ENCODE measurements at places on chromosomes 3 and 15.

GRCh38 chr3:123218990-123219389 lies 17.2 kb downstream of the SEC22A start:
- no peak for DNase-seq

DNA sequence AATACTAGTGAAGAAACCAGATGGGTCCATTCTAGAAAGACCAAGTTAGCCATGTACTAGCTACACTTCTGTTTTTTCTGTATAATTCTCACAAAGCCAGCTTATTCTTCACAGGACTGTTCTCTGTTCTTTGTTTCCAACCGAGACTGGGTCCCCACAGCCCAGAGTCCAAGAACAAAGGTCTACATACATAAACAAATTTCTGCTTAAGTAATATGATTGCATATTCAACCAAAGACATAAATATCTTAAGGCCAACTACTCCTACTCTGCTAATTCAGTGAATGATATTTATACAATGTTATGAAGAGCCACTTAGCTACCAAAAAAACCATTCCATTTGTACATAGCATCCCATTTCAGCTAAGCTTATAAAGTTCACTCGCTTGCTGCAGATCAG lies 299.8 kb upstream of the CCDC54 start:
- DNase-seq = no peak

GRCh38 chr3:94009608-94010007 lies 18.8 kb downstream of the STX19 start:
- DNase-seq = no peak

DNA sequence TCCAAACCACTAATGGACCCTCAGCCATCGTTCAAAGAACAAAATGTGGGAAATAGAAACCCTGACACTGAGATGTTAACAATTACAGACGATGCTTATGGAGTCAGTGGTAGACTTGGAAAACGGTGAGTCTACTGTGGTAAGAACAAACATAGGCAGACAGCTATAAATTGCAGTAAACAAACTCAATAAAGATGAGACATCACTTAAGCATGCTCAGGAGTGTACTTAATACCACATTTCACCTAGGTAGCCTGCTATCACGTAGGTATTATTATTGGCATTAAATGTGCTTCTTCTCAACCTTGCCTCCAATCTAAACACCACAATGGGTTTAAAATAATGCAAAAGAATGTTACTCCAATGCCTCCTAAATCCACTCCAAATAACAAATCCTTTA lies 2.5 kb downstream of the OSBPL10 start:
- DNase-seq = no peak

DNA sequence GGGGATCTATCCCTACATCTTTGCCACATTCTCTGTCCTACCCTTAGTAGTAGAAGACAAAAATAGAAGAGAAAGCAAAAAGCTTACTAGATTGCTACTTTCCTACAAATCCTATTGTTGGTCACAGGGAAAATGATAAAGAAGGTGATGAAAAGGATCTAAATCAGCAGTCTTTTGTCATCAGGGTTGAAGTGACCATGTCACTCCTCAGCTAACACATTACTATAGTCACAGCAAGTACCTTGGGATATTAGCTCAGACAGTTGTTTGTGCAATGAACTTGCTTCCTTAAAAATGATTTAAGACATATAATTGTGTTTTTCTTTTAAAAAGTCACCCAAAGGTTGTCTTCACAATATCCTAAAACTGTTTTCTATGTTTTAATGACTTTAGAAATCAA lies 6.3 kb downstream of the ST3GAL6 start:
- no peak for DNase-seq

DNA sequence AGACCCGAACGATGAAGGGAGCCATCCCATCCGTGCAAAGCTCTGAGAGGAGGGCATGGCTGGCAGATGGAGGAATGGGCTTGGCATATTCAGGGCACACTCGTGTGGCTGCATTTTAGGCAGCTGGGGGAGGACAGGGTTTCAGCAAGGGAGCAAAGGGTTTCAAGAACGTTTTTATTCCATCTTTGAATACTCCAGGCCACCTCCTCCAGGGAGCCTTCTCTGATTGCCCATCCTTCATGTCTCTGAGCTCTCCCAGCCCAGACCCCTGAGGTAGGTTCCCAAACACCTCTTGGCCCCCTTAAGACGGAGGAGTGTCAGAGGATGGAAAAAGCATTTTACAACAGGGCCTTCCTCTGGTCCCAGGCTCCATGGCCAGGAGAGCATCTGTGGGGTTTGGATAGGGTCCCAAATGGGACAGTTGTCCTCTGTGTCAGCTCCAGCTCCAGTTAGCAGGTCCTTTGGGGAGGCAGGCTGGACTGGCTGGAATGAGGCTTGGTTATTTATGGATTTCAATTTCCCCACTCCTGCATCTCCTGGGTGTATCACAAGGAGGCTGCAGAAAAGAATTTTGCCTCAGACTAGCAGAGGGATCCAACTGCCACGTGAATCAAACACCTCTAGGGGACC lies 17.7 kb upstream of the SLC6A1 start:
- DNase-seq = no peak

- DNase-seq = no peak
Measured at GRCh38 chr15:99434506-99435112, 131.2 kb upstream of the MEF2A start.

- no peak for DNase-seq
Measured at GRCh38 chr3:16178628-16178988, 4.1 kb downstream of the GALNT15 start.

DNA sequence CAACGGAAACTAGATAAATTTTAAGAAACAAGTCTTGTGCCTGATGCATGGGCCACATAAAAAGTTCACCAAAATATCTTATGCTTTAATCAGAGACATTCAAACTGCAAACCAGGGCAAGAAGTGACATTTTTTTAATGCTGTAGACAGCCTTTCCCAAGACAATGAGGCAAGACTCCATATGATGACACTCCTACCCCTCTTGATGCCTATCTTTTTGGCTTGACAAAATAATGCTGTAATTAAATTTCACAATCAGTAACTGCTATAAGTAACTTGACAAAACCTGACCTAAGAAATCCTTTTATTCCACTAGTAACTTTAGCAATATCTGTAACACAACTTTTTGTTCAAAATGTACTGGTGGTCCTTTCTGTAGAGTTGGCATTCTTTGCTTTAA lies 48.7 kb downstream of the ECT2 start:
- DNase-seq = no peak

- DNase-seq = no peak
Measured at GRCh38 chr15:85671156-85671555, 123.6 kb downstream of the KLHL25 start.

GRCh38 chr15:88463870-88464532 lies 3.2 kb downstream of the MRPL46 start:
- DNase-seq = no peak

DNA sequence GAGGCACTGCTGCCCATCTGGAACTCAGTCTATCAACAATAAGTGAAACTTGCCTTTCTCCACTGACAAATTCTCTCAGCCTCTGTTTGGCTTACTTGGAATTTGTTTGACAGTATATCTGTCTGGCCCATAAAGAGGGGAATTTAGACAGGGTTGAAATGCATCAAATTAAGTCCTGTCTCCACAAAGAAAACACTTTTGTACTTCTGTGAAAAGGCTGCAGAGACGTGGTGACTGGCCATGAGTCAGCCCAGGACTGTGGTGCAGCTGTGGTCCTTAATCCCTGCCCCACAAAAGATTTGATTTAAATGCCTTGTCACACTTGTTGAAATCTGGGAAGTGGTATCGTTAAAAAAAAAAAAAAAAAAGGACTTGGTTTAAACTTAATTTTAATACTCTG lies 47.5 kb downstream of the RYR3 start:
- DNase-seq = no peak

- DNase-seq = no peak
Measured at GRCh38 chr3:66139415-66139814, 81.4 kb upstream of the SLC25A26 start.

- DNase-seq = no peak
Measured at GRCh38 chr3:124831628-124832199, 55.5 kb downstream of the ITGB5 start.

DNA sequence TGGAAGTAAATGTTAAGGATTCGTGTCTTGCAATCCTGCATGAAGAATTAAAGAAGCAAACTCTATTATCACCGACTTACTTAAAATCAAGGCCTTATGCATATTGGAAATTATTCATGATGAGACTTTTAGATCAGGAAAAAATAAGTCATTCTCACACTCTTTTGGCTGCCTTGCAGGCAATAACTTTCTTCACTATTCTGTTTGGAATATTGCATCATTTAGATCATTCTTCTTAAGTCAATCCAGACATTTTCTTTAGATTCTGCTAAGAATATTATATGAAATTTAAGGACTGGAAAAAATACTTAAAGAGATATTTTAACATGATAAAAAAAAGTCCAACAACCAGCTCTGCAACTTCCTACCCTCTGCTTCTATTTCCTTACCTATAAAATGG lies 245.4 kb downstream of the LRRN1 start:
- no peak for DNase-seq

- peak; percentile 89 for DNase-seq
Measured at GRCh38 chr15:50828610-50829206, 63.2 kb upstream of the SPPL2A start.

DNA sequence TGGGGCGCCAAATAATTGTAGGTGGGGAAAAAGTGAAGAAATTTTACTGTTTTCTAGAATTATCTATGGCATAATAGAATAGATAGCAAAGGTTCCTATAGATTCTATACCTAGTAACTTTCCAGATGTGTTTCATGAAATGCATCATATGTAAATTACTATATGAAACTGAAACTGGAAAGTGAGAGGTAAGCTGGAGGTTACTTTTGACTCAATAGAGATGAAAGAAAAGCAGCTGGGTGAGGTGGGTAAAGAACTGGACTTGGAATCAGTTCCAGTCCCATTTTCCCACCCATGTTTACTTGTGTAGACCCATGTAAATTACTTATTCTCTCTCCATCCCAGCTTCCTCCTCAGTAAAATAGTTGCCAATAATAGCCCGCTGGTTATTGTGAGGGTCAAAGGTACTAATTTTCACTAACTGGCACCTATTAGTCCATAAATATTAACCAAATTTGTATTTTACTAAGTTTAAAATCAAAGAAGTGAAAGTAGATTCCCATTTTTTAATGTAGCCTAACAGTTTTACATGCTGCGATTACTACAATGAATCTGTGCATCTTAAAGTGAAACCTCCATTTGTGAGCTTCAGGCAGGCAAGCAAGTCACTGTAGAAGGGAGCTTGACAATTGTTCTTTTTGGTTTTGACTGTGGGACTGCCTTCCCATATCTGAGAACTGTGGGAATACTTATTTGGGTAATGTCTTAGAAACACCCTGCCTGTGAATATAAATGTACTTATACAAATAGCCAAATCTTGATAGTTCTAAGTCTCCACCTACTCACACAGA lies 312.1 kb downstream of the SLC9A9 start:
- no peak for DNase-seq

DNA sequence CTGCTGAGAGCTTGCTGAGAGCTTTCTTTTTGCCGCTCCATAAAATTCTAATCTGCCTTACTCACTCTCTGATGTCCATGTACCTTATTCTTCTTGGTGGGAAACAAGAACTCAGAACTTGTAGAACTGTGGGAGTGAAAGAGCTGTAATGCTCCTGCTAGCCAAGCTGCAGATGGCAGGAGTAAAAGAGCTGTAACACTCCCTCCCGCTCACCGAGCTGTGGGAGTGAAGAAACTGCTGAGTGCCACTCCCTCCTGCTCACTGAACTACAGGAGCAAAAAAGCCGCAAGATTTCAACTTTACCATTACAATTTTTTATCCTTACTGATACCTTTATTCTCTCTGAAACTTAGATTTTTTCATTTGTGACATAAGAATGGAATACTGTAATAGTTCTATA lies 199.1 kb downstream of the SI start:
- DNase-seq = no peak

- peak; percentile 15 for DNase-seq
Measured at GRCh38 chr15:55526559-55527036, 18.6 kb upstream of the DNAAF4 start.

GRCh38 chr3:37453393-37454389 lies 279.3 kb upstream of the LRRFIP2 start:
- DNase-seq = no peak

DNA sequence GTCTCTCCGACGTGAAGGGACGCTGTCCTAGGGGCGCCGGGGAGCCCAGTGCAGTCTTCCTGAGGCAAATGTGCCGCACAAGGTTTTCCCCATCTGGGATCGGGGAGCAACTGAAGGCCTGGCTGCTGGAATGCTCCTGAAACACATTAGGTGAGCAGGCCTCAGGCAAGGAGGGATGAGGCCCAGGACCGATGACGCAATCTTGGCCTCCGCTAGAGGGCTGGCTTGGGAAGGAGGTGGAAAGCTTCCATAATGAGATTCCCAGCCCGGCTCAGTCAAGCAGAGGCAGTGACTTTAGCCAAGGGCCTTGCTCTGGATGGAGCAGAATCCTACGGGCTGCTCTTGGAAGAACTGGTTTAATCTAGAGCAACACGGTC lies 50.8 kb downstream of the CPN2 start:
- DNase-seq = peak; percentile 85

DNA sequence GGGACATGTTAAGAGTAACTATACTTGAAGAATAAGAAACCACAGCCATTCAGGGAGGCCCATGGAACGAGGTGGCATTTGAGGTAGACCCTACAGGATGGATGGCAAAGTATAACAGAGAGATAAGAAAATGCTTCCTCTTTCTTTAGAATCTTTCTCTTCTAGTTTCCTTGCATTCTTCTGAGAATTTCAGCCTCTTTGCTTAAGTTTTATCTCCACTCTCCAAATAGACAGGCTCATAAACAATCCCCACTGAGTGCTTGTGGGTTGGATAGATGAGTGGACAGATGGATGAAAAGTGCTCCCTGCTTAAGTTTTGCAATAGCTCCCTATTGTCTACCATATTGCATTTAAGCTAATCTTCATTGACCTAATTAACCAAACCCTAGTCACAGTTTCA lies 103.7 kb downstream of the MEX3B start:
- DNase-seq = no peak

GRCh38 chr3:153079386-153079785 lies 82.6 kb upstream of the RAP2B start:
- no peak for DNase-seq

DNA sequence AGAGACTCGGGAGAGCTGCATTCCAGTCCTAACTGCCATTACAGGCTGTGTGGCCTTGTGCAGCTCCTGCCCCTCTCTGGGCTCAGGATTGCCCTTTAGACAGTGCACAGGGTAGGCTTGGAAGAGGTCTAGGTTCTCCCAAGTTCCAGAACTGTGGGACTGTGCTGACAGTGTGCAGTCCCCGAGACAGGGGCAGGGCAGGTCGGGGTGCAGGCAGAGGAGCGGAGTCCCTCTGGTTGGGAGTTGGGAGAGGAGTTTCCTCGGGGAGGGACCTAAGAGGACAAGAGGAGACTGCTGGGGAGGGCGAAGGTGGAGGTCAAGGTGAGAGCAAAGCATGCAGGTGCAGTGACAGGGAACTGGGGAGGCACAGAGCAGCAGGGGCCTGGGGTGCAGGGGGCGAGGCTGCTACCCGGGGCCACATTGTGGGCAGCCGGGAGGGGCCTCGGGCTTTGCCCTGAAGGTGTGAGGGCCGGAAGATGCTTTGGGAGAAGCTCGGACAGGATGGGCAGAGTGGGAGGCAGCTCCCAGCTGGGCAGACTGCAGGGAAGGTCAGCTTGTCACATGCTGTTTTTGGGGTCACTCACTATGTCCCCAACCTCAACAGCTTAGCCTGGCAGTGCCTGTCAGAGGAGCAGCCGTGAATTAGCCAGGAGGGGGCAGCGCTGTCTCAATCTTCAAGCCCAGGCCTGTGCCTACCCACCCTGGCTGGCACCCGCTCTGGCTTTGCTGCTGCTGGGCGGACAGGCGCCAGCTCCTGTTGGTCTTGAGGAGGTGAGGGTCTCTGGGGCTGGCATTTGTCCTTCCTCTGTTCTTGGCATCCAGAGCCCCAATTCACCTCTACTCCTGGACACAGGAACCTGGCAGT lies 15.4 kb upstream of the CSPG4 start:
- no peak for DNase-seq

Data from astrocyte of the cerebellum (primary cell).